ENCODE measurements at places on chromosomes 5 and 9.

DNA sequence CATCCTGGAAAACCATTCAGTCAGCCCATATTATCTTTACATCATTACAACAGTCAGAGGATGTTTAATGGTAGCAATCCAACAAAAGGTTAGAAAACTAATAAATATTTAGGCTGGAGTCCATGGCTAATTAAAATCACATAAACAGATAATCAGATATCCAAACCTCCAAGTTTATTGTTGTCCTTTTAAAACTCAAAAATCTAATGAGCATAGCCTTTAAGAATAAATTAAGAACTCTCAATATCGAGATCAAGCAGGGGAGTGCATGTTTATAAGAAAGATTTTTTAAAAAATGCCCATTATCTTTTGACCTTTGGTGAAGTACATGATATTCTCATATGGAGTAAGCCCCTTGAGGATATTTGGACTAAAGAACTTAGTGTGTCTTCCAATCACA lies 842.9 kb upstream of the SEMA6A start:
- no peak for DNase-seq

GRCh38 chr5:173051746-173052145 lies 4.4 kb upstream of the CREBRF start:
- no peak for DNase-seq

DNA sequence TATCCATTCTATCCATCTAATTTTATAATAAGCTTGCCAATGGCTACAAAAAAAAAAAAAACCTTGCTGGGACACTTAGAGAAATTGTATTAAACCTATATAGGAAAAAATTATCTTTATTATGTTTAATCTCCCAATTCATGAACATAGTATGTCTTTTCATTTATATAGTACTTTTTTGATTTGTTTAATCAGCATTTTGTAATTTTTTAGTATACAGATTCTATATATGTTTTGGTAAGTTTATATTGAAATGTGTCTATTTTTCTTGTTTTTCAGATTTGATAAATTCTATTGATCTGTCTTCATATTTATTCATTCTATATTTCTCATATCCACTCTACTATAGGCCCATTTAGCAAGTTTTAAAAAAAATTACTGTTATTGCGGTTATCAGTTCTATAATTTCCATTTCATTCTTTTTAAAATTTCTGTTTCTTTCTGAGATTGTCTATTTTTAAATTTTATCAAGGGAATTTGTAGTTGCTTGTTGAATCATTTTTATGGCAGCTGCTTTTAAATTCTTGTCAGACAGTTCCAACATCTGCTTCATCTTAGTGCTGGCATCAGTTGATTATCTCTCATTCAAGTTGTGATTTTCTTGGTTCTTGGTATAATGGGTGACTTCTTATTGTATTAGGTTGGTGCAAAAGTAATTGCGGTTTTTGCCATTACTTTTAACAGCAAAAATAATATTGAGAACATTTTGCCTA lies 170.1 kb upstream of the S1PR3 start:
- DNase-seq, result no peak

GRCh38 chr5:55467862-55468551 lies 66.8 kb downstream of the PLPP1 start:
- DNase-seq, result no peak

DNA sequence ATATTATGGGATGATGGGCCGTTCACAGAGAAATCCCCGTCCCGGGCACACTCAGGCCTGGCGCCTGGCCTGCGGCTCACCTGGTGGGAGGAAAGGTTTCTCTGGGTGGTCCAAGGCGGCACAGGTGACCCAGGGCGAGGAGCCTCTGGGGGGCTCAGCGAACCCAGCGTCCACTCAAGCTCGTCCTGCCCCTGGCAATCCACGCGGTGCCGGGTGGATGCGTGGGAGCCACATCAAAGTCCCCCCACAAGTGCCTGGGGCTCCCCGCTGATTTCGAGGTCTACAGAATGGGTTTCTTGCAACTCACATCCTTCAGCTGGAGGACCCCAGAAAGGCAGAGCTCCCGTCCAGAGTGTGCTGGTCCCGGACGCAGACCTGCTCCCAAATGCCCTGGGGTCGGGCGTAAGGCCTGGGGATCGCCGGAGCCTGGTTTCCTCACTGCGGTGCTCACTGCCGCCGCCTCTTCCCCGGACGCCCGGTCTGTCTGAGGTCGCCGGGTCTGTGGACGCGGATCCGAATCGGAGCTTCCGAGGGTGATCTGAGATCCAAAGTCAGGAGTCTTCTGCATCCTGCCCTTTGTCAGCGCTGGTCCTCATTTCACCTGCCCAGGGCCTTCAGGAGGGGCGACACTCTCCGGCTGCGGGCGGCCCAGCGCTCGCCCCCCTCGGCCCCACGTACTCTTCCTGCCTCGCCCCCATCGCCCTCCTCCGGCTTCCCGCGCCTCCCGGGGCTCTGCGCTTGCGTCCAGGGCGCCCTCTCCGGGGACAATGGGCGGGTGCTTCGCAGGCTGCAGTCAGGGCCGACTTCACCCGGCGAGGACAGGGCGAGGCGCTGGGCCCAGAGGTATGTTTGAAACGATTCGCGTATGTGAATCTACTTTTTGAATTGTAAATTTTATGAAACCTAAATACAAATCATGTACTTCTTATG lies 20.0 kb upstream of the RUFY1 start:
- peak; percentile 33 for DNase-seq

- no peak for DNase-seq
These were observed 52.7 kb downstream of the PRR16 start for GRCh38 chr5:120516805-120517204.

DNA sequence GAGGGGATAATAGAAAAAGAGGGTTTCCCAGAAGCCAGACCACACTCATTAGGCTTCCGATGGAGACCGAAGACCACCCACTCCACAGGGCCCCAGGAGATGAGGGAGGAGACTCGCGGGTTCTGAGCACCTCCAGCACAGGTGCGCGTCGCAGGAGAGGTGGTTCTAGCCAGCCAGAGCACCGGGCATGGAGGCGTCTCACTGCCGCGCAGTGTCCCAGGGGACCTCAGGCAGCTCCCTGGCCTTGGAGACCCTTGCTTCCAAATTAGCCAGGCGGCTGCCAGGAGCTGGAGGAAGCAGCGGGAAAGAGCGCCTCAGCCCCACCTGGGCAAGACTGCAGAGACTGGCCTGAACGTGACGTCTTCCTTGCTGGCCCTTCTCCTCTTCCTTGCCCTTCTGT lies 115.4 kb upstream of the FBXL7 start:
- DNase-seq, result no peak

DNA sequence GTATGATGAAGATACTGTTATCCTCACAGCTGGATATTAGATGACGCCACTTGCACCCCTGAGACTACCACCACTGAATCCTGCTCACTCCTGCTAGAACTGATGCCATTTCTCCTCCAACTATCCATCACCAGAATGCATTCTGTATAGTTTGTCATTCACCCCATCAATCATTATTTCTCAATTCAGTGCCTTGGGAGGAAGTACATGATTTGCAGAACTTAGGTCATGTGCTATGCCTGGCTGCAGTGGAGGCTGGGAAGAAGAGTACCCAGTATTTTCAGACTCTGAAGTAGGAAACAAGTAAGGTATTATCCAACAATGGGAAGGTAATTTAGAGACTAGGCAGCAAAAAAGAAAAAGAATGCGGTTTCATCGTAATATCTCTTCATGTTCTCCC lies 26.2 kb upstream of the HSD17B4 start:
- DNase-seq, result no peak

GRCh38 chr9:70668751-70669150 lies 254.3 kb upstream of the KLF9 start:
- no peak for DNase-seq

- no peak for DNase-seq
These were observed 63.9 kb upstream of the SPRY4 start for GRCh38 chr5:142388696-142389095.

DNA sequence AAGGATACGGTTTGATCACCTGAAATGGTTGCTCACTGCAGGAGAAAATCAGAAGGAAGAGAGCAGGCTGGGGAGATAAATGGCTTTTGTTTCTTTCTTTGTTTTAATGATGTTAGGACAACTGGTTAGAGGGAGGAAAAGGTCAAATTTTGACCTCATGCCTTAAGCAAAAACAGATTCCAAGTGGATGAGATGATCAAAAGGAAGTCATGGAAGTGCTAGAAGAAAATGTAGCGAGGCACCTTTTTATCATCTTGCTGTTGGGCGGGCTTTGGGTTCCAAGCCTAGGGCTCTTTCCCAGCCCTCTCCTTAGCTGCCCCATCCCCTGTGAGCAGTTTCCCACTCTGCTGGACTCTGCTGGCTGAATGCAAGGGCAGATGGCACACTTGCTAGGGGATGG lies 127.9 kb downstream of the ADAMTS2 start:
- no peak for DNase-seq

DNA sequence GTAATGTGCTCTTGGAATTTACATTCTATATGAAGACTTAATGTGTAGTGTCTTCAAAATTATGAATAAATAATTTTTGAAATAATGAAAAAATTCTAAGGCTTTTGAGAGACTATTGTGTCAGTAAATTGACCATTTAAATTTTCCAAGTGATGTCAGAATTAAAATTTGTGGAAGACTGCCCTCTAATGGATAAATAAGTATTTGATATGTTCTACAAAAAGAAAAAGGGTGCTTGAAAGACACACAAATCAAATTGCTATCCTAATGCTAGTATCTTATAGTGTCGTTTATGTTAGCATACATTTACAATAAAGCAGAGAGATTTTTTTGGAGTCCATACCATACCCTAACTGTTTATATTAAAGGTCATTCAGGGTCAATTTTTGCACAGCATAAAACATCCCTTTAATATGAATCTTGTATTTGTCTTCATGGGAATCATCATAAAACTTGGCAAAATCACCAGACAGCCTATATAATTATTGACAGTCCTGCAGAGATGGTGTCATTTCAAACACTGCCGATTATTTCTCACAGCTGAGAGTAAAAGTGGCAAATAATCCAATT lies 120.8 kb upstream of the SLC27A6 start:
- no peak for DNase-seq

- no peak for DNase-seq
These were observed 64.7 kb downstream of the TLR4 start for GRCh38 chr9:117768750-117769395.

DNA sequence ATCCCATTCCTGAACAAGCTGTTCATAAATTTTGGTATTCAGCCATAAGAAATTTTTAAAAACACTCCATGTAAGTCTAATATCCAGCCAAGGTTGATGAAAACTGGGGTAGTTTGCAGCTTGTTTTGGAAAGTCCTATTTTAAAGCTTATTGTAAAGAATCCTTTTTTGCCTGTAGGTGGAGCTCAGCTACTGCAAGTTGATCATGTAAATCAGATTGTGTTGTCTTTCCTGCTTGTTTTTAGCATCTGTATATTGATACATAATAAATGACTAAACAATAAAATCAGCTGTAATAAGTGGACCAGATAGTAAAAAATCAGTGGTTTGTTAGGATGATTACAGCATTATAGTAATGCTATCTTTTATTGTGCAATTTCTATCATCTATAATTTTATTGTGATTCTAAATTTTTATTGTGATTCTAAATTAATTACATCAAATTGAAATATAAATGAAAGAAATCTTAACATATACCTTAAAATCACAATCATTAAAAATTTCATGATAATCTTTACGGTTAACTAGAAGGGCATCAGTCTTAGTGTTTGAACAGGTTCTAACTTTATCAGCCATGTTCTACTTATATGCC lies 42.4 kb downstream of the CWC27 start:
- DNase-seq, result peak; percentile 9

DNA sequence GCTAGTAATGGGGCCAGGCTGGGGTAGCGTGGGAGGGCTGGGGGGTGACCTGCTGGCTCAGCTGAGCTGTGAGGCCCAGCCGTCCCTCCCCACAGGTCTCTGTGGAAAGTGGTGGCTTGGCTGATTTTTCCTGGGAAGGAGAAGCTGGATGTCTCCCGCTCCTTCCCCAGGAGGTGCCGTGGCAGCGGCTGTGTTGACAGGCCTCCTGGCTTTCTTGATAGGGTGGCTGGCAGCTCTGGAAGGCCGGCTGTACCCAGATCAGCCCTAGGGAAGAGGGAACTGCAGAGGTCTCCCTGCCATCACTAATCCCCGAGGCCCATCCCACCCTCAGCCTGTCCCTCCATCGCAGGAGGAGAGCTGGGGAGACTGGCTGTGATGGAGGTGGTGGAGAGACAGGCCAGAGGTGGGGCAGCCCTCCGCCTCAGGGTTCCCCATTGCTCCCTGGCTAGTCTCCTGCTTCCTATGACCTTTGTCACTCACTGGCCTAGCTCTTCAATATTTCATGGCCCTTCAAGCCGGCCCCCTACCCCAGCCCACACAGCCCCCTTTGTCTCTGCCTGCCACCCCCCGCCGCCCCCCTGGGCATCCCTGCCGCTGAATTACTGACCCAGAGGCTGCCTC lies 6.8 kb downstream of the CXXC5 start:
- no peak for DNase-seq

GRCh38 chr9:128860937-128861336 lies 20.8 kb downstream of the KYAT1 start:
- DNase-seq, result no peak

- no peak for DNase-seq
These were observed 206.4 kb downstream of the C9orf50 start for GRCh38 chr9:129414377-129414992.

- no peak for DNase-seq
These were observed 298.0 kb upstream of the MSX2 start for GRCh38 chr5:174426388-174426787.

DNA sequence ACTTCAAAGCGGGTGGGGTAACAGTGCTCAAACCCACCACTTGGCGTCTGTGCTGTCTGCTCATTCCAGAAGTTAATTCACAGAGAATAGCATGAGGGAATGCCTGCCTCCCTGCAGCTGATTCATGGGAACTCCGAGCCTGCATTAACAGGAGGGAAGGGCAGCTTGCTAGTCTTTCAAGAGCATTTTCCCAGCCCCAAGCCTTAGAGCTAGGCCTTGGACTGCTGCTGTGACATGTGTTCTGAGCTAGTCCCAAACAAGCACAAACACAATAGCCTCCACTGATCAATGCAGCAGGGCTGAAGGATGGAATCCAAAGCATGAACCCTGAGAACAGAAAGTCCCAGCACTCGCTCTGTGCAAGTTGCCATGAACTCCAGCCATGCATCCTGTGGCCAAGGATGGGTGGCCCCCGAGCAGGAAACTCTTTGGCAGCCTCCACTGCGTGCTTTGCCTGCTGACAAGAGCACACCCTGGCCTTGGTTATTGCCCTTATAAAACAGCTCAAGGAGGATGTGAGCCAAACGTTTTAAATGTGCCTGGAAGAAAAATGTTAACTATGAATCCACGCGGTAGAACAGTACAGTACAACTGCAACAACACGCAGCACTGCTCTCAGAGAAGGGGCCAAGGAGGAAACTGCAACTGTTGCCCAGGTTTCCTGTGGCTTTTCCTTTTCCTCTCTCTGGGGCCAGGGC lies 653.1 kb upstream of the KLF4 start:
- DNase-seq, result no peak
